ENCODE measurements at places on chromosomes 11 and 22. TPM values are rescaled to one million over a fixed set of nuclear protein-coding genes. Genes with fewer than 3 reads are reported as not detected.

DNA sequence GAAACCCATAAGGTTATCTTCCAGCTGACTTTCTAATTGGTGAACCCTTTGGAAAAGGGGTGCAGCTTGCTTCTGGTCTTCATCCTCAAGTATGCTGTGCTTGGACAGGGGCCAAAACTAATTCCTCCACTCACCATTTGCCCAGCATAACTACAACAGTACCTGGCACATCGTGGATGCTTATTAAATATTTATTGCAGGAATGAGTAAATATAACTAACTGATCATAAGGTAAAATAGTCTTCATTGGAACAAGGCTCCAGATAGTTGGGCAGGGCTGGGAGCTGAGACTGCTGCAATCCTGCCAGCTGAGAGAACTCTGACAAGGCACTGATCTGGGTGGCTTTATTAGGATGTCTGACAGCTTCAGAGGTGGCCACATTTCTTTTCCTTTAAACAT lies 2.4 kb upstream of the SIDT2 start:
- H3K4me1 ChIP-seq = peaks cover 10% of the 10 kb centered on the region
- no peaks in the 10 kb centered on the region for H3K36me3 ChIP-seq
- peak; percentile 85 for DNase-seq
- H3K4me3 ChIP-seq = no peak overlapping the region

GRCh38 chr11:111585371-111585770 lies 16.9 kb upstream of the SIK2 start:
- no peaks in the 10 kb centered on the region for H3K36me3 ChIP-seq
- H3K27me3 ChIP-seq = no peaks in the 10 kb centered on the region
- no peak overlapping the region for H3K27ac ChIP-seq
- no peak for DNase-seq
- no peak overlapping the region for H3K4me3 ChIP-seq
- H3K4me1 ChIP-seq = no peaks in the 10 kb centered on the region

The ZNF214 gene
- total RNA-seq = 3.1 TPM

- no peaks in the 10 kb centered on the region for H3K36me3 ChIP-seq
- no peaks in the 10 kb centered on the region for H3K27me3 ChIP-seq
- no peak overlapping the region for H3K27ac ChIP-seq
- H3K4me3 ChIP-seq = no peak overlapping the region
- H3K4me1 ChIP-seq = no peaks in the 10 kb centered on the region
- DNase-seq = no peak
These were observed 181.0 kb downstream of the TENM4 start for GRCh38 chr11:79259800-79260199.

The GAL3ST1 gene
- total RNA-seq = 9.7 TPM

- H3K27me3 ChIP-seq = no peaks in the 10 kb centered on the region
- H3K27ac ChIP-seq = no peak overlapping the region
- no peaks in the 10 kb centered on the region for H3K36me3 ChIP-seq
- no peak overlapping the region for H3K4me3 ChIP-seq
- DNase-seq = no peak
These were observed 129.5 kb upstream of the SESN3 start for GRCh38 chr11:95360377-95361075.

DNA sequence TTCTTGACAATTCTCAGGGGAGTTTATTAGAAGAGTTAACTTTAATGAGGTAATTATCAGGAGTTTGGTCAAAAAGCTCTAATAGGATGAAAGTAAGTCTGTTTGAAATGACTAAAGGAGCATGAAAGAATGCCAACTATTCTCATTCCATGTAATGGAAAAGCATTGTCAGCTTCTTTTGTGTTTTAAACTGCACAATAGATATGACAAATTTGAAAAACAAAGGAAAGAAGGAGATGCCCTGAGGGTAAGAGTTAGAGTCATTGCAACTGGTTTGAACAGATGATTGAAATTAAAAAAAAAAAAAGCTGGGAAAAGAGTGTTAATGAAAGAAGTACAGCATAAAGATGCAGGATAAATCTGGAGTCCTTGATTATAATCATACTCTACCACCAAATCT lies 296.8 kb upstream of the FOLH1 start:
- H3K4me3 ChIP-seq = no peak overlapping the region
- no peak for DNase-seq
- H3K27me3 ChIP-seq = no peaks in the 10 kb centered on the region
- no peaks in the 10 kb centered on the region for H3K4me1 ChIP-seq
- H3K36me3 ChIP-seq = no peaks in the 10 kb centered on the region

DNA sequence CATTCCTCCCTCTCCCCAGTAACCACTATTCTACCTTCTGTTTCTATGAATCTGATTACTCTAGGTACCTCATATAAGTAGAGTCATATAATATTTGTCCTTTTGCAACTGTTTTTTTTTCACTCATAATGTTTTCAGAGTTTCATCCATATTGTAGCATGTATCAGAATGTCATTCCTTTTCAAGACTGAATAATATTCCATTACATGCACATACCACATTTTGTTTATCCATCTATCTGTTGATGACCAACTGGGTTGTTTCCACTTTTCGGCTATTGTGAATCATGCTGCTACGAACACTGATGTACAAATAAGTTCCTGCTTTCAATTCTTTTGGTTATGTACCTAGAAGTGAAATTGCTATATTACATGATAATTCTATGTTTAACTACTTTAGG lies 40.7 kb downstream of the MRE11 start:
- H3K27me3 ChIP-seq = no peaks in the 10 kb centered on the region
- no peak for DNase-seq
- no peak overlapping the region for H3K4me3 ChIP-seq

The RFPL1 gene
- total RNA-seq = not detected

- H3K27me3 ChIP-seq = no peaks in the 10 kb centered on the region
- H3K4me3 ChIP-seq = no peak overlapping the region
- no peak for DNase-seq
- H3K4me1 ChIP-seq = peaks cover 11% of the 10 kb centered on the region
- no peak overlapping the region for H3K27ac ChIP-seq
- no peaks in the 10 kb centered on the region for H3K36me3 ChIP-seq
These were observed 2.6 kb upstream of the GNAZ start for GRCh38 chr22:23067691-23068090.

DNA sequence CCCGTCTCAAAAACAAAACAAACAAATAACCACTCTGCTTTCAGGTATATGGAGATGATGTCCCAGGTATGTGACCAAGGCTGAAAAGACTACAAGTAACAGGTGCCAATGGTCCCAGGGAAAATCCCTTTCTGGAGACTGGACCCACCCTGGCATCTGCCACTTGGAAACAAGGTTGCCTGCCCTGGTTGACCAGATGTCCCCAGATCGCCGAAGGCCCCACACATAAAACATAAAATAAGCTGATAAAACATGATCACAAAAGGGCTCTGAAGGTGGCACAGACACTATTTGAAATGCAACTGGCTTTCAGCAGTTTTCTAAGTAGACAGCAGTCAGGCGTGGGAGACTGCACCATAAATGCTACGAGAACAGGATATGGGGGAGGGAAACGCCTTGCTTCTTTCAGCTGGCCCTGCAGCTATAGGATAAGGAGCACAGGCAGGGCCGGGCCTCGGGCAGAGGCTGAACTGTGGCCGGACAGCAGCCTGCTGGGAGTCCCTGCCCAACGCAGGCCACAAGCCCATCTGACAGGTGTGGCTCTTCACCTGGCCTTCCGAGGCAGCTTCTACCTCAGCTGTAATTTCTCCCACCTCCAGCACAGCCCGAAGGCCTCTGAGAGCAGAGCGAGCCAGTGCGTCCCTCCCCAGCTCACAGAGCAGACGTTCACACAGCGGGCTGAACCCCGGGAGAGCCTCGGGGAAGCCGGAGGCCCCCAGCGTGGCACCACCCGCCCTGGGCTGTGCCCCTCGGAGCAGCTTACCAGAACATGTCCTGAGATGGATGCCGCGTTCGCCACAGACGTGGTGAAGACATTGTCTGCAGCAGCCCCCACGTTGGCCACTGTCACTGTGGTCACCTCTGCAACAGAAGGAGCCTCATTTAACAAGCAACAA lies 4.0 kb downstream of the DEAF1 start:
- H3K27me3 ChIP-seq = no peaks in the 10 kb centered on the region
- peaks cover 23% of the 10 kb centered on the region for H3K4me1 ChIP-seq
- H3K4me3 ChIP-seq = no peak overlapping the region
- H3K36me3 ChIP-seq = no peaks in the 10 kb centered on the region
- peak overlapping the region; percentile 10 for H3K27ac ChIP-seq

The NRXN2 gene
- 26.8 TPM for total RNA-seq

DNA sequence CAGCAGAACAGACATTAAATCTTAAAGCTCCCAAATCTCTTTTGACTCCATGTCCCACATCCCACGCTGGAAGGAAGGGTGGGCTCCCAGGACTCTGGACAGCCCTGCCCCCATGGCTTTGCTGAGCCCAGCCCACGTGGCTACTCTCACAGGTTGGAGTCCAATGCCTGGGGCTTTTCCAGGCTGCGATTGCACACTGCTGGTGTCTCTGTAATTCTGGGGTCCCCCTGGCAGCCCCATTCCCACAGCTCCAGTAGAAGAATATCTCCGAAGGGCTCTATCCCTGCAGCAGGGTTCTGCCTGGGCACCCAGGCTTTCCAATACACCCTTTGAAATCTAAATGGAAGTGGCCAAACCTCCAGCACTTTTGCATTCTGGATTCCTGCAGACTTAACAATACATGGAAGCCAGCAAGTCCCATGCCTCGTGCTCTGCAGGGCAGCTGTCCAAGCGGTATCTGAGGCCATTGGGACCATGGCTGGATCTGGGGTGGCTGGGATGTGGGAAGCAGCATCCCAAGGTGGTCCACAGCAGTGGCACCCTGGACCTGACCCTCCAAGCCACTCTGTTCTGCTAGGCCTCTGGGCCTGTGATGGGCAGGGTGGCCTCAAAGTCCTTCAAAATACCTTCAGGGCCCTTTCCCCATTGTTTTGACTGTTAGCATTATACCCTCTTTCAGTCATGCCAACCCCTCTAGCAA lies 47.9 kb upstream of the TH start:
- DNase-seq = no peak
- no peak overlapping the region for H3K4me3 ChIP-seq
- no peaks in the 10 kb centered on the region for H3K36me3 ChIP-seq
- H3K4me1 ChIP-seq = no peaks in the 10 kb centered on the region
- H3K27ac ChIP-seq = no peak overlapping the region
- no peaks in the 10 kb centered on the region for H3K27me3 ChIP-seq

The SMTNL1 gene
- not detected for total RNA-seq
